ENCODE measurements at places on chromosomes 13 and 19.

DNA sequence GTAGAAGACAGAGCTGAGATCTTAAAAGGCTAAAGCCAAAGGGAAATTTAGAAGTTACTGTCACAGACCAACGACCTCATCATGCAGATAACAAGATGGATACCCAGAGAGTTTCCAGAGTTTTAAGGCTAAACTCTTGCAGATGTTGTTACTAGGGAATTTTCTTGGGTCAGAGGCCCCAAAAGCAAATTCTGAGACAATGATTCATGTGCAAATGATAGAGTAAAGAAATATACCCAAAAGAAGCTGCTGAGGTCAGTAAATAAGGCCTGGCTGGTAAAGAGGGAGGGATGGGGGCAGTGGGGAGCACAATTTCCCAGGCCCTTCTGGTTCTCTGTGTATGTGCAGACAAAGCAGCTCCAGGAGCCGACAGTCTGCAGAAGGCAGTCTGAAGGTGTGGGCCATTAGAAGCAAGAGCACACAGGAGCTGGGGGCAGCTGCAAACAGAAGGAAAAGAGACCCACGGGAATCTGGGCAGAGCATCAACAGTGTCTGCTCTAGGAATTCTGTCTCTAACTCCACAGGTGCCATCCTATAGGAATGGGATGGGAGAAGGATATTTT, 330.8 kb downstream of the TBC1D4 start:
- DNase-seq, result no peak

- DNase-seq, result no peak
Observed at GRCh38 chr13:75417656-75418055, 64.3 kb downstream of the TBC1D4 start.

DNA sequence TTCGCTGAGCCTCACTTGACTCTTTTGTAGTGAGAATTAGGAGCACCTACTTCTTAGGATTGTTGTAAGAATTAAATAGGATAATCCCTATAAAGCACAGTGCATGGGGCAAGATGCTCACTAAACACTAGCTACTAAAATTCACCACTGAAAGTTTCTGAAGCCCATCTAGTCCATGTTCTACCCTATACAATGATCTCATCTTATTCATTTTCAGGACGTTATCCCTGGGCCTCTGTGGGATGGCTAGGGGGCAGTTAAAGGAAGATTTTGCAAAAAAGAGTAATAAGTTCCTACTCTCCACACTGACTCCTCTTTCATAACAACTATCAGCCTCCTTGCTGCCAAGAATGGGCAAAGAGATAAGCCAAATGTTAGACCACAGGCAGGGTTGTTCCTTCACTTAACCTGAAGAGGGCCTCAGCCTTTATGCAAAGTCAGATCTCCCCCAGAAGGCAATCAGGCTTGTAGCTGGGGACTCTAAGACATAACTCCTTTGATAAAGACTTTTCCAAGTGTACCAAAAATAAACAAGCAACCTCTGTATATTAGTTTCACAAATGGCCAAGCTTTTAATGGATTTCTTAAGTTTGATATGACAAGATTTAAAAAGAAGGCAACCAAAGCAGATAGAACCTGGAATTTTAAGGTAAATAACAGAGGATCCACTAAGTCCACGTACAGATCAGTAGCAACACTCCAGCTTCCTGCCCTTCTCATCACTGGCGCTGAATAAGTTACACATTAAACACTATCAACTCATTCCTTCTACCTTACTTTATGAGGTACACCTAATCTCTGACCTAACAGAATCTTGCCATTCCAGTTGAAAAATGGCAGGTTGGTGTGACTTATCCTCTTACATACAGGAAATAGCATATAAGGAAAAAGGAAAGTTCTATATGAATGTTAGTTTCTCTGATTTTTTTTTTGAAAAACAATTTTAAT, 44.4 kb downstream of the ELF1 start:
- no peak for DNase-seq

- peak; percentile 54 for DNase-seq
Observed at GRCh38 chr19:47032171-47032811, 12.7 kb downstream of the NPAS1 start.

DNA sequence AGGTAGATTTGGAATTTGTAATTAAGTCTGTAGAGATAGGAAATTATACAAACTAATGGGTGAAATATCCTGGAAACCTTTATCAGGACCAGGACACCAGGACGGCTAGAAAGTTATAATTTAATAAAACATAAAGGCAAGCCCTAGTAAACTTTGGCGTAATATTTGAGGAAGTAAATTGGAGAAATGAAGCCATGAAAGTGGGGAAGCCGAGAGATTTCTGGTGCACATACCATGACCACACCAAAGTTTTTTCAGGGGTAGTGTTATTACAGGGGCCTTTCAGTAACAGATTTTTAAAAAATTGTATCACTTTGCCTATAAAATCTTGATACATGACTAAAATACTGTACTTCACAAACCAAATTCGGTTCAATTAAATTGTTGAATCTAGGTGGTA, 54.7 kb upstream of the URAD start:
- no peak for DNase-seq

- DNase-seq, result no peak
Observed at GRCh38 chr13:71797517-71797916, 69.5 kb downstream of the DACH1 start.

GRCh38 chr19:51467864-51468544, 9.8 kb upstream of the SIGLEC8 start:
- no peak for DNase-seq

- no peak for DNase-seq
Observed at GRCh38 chr13:39913339-39913738, 257.9 kb downstream of the COG6 start.

DNA sequence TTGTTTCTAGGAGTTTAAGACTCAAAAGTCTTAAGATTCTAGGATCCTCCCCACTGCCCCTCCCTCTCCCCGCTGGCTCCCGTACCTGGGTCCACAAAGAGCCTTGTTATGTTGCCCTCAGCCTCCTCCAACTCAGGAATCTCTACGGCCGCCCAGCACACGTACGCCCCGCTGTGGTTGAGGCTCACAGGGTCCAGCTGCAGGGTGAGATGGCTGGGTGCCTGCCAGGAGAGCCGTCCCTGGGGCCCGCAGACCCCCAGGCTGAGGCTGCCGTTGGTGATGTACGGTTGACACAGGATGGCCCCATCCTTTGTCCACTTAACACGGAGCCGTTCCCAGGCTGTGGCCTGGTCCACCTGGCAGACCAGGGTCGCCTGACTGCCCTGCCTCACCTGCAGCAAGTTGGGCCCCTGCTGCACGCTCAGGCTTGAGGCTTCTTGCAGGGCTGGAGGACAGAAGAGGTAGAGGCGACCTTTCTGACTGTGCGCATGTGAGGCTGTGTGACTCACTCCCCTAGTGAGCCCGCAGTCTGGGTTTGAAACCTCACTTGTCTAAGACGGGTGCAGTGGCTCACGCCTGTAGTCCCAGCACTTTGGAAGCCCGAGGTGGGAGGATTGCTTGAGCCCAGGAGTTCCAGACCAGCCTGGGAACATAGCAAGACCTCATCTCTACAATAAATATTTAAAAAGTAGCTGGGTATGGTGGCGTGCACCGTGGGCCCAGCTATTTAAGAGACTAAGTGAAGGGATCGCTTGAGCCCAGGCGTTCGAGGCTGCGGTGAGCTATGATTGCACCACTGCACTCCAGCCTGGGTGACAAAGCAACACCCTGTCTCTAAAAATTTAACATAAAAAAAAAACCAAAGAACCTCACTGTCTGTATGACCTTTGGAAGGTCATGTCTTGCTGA, 4.0 kb downstream of the TMIGD2 start:
- DNase-seq, result no peak

GRCh38 chr13:25153736-25154135, 18.4 kb downstream of the AMER2 start:
- no peak for DNase-seq

- no peak for DNase-seq
Observed at GRCh38 chr19:40424637-40425449, 949 bp downstream of the SERTAD1 start.

DNA sequence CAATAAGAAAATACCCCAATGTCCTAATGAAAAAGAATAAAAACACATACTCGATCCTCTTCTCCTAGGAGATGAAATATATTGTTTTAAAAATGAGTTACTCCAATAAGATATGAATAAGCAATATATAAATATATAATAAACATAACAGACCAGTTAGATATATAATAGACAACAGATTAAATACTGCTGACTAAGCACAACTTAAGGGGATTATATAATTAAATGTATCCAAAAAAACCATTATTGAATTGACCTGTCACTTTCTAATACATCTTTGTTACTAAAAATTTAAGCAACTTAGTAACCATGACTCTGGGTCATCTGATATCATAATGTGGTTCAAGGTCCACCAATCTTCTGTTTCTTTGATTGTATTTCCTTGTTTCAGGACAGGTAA, 14.0 kb upstream of the ZNF780B start:
- no peak for DNase-seq

- DNase-seq, result no peak
Observed at GRCh38 chr19:12596927-12597548, 13.6 kb downstream of the ZNF490 start.

- no peak for DNase-seq
Observed at GRCh38 chr19:2186071-2186846, 22.5 kb downstream of the DOT1L start.

- DNase-seq, result no peak
Observed at GRCh38 chr13:42539670-42540069, 34.3 kb upstream of the TNFSF11 start.

- DNase-seq, result no peak
Observed at GRCh38 chr13:66915596-66916185, 314.4 kb downstream of the PCDH9 start.

GRCh38 chr19:3366753-3367627, 607 bp downstream of the NFIC start:
- DNase-seq, result no peak

GRCh38 chr13:36288794-36289391, 8.7 kb downstream of the CCDC169 start:
- no peak for DNase-seq

- DNase-seq, result no peak
Observed at GRCh38 chr19:7483720-7484201, 5.1 kb downstream of the PEX11G start.

DNA sequence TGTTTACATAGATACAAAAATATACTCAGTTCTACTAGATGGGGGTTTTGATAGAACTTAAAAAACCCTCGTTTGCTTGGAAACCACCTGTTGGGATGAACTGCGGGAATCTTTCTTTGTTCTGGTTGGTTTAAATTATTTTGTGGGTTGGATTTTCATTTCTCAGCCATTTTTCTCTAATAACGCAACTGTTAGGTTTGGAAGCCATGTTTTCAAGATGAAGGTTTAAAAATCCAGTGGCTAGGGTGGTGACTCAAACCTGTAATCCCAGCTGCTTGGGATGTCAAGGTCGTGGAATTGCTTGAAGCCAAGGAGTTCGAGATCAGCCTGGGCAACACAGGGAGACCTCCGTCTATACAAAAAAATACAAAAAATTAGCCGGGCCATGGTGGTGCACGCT, 1.6 kb downstream of the URI1 start:
- DNase-seq, result no peak

DNA sequence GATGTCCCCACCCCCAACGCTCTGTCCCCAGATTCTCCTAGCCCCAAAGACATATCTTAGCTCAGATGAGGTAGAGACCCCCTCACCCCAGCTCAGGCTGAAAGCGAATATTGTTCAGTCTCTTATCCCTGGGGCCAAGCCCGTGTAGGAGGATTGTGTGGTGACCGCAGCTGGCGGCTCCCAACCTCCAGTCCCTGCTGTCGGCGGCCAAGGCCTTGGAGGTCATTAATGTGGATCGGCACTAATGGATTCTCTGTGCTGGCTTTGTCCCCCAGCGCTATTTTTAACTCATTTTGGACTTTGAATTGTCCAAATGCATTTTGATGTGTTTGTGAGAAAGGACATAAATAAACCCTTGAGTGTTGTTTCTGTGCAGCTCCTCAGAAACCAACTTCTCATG, 124.2 kb downstream of the UQCRFS1 start:
- DNase-seq, result no peak

DNA sequence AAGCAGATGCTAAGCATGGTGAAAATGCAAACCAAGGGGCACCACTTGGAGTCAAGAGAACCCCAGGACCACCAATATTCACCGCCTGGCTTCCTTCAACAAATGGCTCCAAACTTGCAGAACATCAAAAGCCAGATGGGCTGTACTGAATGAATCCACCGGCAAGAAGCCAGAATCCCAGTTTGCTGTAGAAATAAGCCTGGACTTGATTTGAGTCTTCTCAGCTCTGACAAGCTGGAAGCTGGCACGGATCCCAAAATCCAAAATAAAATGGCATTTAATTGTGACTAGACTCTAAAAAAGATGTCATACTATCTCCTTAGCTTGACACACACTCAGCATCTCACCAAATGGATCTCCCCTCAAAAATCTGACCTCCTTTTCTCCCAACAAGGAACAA, 11.9 kb downstream of the EFNB2 start:
- no peak for DNase-seq

DNA sequence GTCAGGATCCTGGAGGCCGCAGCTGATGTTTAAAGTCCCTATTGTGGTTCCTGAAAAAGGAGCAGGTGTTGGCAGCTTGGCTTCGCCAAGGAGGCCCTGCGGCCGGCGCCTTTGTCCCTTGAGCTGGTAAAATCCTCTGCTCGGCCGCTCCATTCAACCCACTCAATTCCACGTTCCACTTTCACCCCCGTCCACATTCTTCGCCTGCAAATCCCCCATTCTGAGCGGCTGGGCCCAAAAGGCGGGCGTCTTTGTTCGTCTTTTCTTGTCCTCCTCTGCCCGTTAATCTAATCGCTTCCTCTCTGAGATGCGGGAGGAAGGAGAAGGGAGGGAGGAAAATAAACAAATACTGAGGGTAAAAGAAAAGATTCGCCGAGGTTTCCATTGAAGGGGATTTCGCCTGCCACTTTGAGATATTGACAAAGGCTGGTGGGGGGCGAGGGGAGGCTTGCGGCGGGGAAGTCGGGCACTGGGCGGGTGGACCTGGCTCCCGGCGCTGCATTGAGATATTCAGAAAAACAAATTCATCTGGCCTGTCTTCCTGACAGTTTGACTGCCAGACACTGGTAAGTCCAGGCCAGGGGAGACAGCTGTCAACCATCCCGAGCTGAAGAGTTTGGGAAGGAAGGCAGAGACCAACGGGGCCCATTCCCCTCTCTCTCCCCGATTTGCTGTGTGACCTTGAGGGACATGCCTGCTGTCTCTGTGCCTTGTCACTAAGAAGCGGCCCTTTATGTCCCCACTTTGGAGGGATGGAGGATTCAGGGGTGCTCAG, 37.6 kb downstream of the ZNRF4 start:
- DNase-seq, result no peak

DNA sequence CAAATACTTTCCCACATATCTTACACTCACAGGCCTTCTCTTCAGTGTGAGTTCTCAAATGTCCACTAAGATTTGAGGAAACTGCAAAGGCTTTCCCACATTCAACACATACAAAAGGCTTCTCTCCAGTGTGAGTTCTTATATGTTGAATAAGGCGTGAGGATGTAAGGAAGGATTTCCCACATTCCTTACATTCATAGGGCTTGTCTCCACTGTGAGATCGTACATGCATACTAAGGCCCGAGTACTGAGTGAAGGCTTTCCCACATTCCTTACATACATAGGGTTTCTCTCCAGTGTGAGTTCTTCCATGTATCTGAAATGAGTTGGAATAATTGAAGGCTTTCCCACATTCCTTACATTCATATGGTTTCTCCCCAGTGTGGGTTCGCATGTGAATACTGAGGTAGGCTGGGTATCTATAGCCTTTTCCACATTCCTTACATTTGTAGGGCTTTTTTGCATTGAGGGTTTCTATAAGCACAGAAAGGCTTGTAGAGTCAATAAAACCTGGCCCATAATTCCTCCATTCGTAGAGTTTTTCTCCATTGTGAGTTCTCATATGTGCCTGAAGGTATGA, 9.6 kb downstream of the ZNF426 start:
- no peak for DNase-seq

All from activated T-helper 1 cell treated with anti-CD3 and anti-CD28 coated beads, Interleukin-2, amount 50 U/mL, for 16 hours (primary cell).